ENCODE measurements at places on chromosomes 1 and 21.

DNA sequence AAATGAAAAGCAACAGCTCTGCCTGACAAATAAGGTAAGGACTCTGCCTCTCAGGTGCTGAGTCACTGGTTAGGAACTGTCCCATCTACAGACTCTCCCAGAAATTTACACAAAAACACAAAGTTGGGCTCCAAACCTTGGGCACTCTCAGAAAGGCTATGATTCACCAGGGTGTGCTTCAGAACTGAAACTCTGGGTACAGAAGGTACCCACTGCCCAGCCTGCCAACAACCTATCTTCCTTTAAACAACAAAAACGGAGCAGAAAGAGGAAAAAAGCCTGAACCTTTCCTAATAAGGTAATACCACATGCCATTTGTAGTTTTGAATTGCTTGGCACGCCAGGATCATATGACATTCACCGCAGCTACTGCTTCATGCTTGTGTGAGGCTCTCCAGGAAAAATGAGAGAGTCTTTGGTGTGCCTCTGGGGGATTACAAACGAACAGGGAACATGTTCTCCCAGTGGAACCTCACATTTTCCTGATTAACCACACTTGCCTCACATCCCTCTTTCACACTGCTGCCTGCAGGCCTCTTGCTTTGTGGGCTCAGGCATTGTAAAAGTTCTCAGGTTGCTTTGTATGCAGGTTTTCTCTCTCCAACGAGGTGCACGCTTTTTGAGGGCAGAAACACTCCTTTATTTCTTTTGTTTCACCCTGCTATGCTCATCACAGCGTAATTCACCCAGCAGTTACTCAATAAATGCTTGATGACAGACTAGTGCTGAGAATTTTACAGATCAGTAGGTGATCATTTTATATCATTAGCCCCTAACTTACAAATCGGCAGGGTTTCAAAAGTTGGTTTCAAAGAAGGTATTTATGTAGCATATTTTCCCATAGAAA lies 65.1 kb downstream of the GADD45A start:
- DNase-seq, result no peak

GRCh38 chr1:89022167-89022959 lies at the start of gene GBP3:
GBP3 (minus strand) TSS chr1:89022866; CDS start chr1:89020721, 2,145 bp downstream.
- peak; percentile 47 for DNase-seq

GRCh38 chr1:39001516-39002421 lies 10.7 kb downstream of the AKIRIN1 start:
- DNase-seq, result no peak

DNA sequence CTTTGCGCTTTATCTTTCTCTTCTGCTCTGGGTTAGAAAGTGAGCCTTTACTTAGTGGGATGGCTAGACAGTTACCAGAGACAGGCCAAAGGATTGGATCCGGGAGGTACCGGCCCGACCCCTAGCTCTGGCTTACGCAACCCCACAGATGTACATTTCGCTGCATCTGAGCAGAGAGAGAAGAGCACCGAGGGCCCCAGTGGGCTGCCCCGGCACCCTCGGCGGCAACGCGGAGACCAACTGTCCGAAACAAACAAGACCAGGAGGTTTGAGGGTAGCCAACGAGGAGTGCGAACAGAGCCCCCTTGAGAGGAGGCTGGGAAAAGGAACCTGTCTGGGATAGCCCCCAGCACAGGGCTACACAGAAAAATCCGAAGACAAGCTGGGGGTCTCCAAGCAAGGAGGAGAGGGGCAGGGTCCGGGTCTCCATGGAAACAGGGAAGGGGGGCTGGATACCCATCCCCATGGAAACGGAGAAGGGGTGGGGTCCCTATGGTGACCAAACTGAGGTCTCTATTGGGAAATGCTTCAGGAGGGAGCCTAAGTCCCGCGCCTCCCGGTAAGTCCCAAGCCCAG lies 373 bp downstream of the MTF1 start:
- DNase-seq, result no peak

- no peak for DNase-seq
These were observed 22.8 kb upstream of the POFUT2 start for GRCh38 chr21:45310459-45310858.

GRCh38 chr1:110200666-110201065 lies 9.4 kb upstream of the KCNC4 start:
- no peak for DNase-seq

DNA sequence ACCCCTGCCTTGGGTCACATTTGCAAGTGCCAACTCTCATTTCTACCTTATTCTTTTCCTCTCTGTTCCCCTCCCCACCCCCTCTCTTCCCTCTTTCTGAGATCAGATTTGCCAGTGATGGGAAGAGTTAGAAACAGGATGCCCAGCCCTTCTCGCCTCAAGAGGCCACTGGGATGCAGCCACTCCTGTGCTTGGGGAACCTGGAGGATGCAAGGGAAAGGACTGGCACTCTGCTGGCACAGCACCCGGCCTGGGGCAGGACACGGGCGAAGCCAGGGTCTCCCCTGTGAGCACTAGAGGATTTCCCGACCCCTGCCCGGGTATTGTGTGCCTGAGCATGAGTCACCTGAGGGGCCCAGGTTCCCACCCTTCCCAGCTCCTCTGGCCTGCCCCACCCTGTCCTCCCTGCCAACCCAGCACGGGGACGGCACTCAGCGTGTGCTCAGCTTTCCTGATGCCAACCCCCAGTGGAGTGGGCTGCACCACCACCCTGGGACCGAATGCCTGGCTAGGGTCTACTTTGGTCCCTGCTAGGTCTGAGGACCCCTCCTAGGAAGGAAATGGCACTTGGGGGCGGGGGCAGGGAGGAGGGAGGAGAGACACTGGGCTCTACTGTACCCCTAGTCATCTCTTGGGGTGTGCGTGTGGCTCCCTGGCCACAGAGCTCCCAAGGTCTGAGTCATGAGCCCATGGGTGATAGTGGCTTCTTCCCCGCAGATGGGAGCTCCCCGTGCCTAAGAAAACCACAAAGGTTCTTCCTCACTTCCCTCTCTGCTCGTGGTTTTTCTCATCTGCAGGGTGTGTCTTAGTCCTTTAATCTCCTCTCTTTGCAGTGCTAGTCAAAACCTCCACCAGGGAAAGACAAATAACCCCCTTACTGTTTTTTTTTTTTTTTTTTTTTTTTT lies 12.4 kb downstream of the LMNA start:
- DNase-seq, result peak; percentile 66

GRCh38 chr1:116751621-116752020 lies 2.6 kb upstream of the CD2 start:
- DNase-seq, result no peak

DNA sequence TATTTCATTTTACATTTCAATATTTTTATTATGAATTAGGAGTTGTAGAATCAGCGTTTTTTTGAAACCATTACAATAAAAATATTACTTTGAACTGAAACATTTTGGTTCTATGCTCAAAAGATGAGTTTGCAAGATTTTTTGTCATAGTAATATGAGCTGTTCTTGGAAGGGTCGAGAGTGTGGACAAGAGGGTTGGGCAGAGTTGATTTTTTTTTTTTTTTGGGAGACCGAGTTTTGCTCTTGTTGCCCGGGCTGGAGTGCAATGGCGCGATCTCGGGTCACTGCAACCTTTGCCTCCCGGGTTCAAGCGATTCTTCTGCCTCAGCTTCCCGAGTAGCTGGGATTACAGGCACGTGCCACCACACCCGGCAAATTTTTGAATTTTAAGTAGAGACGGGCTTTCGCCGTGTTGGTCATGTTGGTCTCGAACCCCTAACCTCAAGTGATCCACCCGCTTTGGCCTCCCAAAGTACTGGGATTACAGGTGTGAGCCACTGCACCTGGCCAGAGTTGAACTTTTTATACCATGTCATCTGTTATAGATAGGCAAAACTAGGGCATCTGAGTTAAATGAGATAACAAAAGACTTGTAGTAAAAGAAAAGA lies 3.3 kb downstream of the CACYBP start:
- no peak for DNase-seq

DNA sequence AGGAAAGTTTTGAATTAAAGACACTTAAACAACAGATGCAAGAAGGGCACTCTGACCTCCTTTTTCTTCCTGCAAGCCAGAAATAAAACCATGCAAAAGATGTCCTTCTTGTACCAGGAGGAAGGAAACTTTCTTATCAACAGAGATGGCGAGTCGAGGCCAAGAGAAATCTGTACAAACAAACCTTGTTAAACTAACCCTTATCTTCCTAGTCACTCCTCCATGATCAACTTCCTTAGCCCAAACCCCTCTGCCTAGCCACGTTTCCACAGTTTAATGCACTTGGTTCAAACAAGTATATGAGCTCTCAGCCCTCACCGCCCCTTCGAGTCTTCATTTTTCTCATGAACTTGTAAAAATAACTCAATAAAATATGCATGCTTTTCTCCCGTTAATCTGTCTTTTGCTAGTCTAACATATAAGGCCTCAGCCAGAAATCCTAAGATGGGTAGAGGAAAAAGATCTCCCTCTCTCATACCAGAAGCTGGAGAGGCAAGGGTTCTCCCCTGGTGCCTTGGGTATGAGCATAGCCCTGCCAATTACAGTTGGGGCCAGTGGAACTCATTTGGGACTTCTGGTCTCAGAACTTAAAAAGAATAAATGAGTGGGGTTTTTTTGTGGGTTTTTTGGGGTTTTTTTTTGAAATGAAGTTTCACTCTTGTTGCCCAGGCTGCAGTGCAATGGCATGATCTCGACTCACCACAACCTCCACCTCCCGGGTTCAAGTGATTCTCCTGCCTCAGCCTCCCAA lies 141.7 kb upstream of the SOD1 start:
- no peak for DNase-seq

GRCh38 chr21:31213787-31214186 lies 130.3 kb downstream of the TIAM1 start:
- DNase-seq, result no peak

GRCh38 chr1:15691434-15692032 lies 7.4 kb downstream of the PLEKHM2 start:
- DNase-seq, result no peak

GRCh38 chr1:100391675-100392074 lies 39.4 kb downstream of the CDC14A start:
- no peak for DNase-seq

- no peak for DNase-seq
These were observed 82.0 kb downstream of the DISP1 start for GRCh38 chr1:222896630-222897526.

- no peak for DNase-seq
These were observed 9.6 kb upstream of the RGS1 start for GRCh38 chr1:192565946-192566345.

- DNase-seq, result no peak
These were observed 261.2 kb upstream of the AJAP1 start for GRCh38 chr1:4393191-4393590.

DNA sequence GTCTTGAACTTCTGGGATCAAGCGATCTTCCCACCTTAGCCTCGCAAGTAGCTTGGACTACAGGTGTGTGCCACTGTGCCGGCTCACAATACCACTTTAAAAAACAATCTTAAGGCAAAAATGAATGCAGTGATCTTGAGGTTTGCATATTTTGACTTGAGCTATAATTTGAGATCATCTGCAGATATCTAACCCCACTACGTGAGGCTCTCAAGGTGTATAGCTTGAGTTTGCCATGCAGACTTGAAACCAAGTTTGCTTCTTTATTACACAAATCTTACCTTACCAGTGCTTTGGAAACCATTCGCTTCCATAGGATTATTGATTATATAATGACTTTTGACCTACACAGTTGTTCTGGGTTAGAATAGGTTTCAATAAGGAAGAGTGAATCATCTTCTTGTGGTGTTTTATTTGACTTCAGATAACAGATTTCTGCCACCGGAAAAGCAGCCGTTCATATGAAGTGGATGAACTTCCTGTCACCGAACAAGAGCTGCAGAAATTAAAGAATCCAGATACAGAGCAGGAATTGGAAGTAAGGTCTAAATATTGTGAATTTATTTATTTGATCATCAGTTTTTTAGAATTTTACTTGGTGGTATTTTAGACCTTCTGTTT lies 155.1 kb downstream of the VPS13D start:
- no peak for DNase-seq

DNA sequence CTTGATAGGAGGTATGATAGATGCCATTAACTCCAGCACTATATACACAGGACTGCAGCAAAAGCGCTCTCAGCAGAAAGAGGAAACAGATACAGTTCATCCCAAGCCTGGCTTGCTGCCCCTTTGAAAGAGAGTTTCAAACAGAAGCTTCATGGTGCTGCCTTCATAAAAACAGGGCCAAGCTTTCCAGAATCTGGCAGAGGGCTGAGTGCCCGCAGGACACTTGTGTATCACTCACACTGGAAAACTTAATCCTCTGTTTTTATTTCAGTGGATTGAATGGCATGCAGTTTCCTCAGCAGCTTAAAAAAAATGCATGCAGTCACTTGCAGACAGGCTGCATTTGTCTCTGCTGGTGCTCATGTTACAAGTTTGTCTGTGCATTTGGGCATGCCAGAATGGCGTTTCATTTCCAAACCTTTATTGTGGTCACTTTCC lies 40.4 kb downstream of the KCNJ15 start:
- DNase-seq, result no peak

- no peak for DNase-seq
These were observed 207.1 kb downstream of the ROR1 start for GRCh38 chr1:63980740-63981407.

DNA sequence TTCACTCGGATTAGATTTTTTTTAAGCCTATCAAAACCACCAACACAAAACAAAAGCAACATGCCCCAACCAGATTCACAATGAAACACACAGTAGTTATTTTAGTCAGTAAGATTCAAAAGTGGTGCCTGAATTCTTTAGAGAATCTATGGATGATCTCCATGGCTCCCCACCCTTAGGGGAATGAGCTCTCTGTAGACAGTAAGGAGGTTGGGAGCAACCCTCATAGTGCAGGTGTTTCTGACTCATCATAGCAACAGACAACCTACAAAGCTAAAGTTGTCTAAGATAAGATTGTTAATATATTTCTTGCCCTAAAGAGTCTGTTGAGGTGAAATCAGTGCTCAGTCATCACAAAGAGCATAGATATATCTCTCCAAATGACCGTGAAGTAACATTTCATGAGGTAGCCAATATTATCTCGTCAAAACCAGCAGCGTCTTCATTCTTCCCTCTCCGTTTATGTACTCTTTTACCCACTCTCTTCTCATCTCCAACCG lies 78.3 kb downstream of the ADAMTS1 start:
- no peak for DNase-seq

DNA sequence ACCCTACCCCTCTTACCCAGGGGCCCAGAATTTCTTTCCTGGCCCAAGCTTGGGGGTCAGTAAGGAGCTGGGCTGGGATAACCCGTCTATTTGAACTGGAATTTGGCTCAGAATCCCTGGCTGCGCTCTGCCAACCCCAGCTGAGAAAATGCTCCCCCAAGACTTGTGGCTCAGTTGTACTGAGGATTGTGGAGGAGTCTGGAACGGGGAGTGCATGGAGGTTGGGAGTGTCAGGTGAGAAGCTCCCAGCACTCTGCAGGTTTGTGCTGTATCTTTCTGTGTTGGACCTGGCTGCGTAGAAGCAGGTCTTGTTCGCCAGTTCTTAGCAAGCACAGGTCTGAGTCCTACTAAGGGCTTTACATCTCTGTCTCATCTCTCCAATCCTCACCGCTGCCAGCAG lies 1.6 kb downstream of the TCEA3 start:
- DNase-seq, result no peak
